ENCODE measurements at places on chromosomes 4 and X. TPM values are rescaled to one million over a fixed set of nuclear protein-coding genes. Genes with fewer than 3 reads are reported as not detected.

ABLIM2 gene
- 0.31 TPM for total RNA-seq

SLITRK2 gene
- total RNA-seq = not detected

FOXR2 gene
- not detected for total RNA-seq

ANOS1 gene
- 0.08 TPM for total RNA-seq

FAAH2 gene
- 0.30 TPM for total RNA-seq

UTP3 gene
- total RNA-seq = 29.9 TPM

HELT gene
- not detected for total RNA-seq

GYG2 gene
- total RNA-seq = 9.7 TPM

HELQ gene
- total RNA-seq = 18.4 TPM

PRSS12 gene
- 15.3 TPM for total RNA-seq

SPATA18 gene
- total RNA-seq = 11.9 TPM

KIAA1210 gene
- total RNA-seq = not detected
